ENCODE measurements at places on chromosomes 2 and 18.

- DNase-seq, result no peak
Measured at GRCh38 chr2:127525691-127526131, 578 bp downstream of the IWS1 start.

- DNase-seq, result no peak
Measured at GRCh38 chr2:158317642-158318041, 138.9 kb downstream of the CCDC148 start.

GRCh38 chr18:38981389-38981788, 1415.8 kb upstream of the CELF4 start:
- no peak for DNase-seq

- no peak for DNase-seq
Measured at GRCh38 chr2:23668756-23669304, 258.1 kb downstream of the ATAD2B start.

DNA sequence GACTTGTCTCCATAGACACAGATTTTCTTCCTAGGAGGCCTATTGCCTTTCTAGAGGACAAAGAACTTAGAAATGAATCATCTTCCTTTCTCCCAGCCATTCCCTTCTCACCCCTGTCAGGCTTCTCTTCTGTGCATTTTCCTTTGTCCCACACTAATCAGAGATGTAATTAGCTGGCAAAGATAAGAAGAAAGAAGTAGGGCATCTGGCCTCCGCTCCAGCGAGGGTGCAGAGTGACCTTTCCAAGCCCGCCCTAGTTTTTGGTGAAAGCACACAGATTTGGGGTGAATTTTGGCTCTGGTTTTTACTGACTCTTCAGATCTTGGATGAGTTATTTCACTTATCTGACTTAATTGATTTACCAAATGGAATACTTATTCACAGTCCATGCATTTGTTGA, 626.5 kb downstream of the ZEB2 start:
- no peak for DNase-seq

DNA sequence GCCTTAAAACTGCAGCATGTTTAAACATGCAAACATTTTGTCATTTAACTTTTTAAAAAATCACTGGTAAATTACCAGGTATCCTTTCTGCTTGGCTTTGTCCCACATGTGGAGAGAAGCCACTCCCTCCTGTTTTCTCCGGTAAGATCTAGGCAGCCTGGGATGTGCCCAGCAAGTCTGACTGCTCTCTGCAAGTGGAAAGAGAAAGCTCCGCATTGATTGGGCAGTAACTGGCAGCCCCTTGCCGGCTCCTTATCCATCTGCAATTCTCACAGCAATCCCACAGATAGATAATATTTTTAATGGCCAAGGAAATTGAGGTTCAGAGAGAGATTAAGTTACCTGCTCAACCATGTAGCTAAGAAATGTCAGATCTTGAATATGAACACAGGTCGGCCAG, 136.1 kb downstream of the TMEM200C start:
- no peak for DNase-seq

DNA sequence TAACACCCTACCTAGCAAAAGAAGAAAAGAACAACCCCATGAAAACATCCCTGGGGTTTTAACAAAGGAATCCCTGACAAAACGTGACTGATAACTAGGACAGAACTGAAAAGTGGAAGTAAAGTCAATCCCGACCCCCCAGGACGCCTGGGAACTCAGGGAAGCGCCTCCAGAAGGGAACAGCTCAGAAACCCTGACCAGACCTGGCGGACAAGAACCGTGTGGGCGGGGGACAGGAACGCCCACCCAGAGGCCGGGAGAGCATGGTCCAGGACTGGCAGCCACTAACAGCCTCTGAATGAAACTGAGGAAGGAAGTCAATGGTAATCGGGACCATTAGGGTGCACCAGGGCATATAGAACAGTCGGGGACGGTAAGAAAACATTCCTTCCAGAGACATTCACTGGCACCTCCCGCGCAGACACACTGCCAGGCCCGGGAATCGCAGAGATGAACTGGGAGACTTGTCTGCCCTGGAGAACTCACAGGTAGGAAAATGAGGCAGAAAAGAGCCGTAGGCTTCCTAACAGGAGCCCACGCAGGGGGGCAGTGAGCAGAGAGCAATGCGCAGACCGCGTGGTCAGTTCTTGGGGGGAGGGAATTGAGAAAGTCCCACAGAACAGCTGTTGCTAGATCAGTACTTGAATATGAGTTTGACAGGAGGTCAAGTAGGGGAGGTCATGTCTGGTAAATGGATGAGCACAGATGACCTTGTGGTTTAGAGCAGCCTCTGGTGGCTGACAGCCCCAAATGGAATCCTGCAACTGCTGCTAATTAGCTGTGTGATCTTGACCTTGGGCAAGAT, 1.3 kb upstream of the TBC1D8 start:
- DNase-seq, result peak; percentile 64

GRCh38 chr2:16625201-16625729, 40.4 kb downstream of the CYRIA start:
- no peak for DNase-seq

GRCh38 chr2:177765698-177766097, 306.9 kb downstream of the PDE11A start:
- no peak for DNase-seq

DNA sequence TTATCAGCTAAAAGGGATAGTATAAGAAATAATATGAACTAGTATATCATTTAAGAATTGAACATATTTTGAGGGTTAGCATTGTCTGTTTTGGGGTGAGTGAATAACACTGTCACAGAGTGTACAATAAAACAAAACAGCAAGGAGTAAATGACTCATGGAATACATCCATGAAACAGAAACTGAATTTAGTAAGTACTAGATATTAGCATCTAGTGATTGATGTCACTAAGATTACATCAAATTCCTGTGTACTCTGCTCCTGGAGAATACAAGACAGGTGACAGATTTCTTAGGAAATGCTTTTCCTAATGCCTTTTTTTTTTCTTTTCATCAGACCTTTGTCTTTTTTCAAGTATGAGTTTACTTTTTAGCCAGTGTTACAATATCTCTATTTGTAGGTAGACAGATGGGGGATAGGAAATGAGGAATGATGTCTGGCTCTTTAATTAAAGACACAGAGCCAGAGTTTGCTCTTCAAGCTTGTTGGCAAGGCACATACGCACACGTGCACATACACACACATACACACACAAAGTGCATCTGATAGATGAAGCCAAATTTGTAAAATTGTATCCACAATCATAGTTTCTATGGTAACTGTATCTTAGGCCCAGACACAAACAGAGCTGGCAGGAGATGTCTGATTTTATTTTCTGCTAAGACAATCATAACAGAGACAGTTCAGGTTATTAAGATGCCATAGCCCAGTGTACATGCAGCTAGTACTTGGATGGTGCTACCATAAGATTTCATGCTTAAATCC, 138.2 kb upstream of the NRP2 start:
- no peak for DNase-seq

- DNase-seq, result no peak
Measured at GRCh38 chr18:62325806-62326645, 916 bp downstream of the TNFRSF11A start.

DNA sequence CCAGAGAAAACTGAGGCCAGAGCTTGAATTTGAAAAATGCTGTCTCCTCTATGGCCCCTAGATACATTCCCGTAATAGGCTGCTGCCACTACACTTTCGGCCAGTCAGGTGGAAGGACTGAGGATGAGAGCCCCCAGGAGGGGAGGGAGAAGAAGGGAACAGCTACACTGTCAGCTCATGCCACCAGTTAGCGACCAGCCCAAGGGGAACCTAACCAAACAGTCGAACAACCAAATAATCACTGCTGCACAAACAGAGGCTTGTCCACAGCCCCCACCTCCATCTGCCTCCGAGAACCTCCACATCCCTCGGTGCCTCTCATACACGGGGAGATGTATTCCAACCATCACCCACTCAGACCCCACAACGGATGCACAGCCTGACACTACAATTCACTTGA, 7.3 kb downstream of the ZNF516 start:
- DNase-seq, result no peak
